ENCODE measurements at places on chromosomes 3 and 15.

DNA sequence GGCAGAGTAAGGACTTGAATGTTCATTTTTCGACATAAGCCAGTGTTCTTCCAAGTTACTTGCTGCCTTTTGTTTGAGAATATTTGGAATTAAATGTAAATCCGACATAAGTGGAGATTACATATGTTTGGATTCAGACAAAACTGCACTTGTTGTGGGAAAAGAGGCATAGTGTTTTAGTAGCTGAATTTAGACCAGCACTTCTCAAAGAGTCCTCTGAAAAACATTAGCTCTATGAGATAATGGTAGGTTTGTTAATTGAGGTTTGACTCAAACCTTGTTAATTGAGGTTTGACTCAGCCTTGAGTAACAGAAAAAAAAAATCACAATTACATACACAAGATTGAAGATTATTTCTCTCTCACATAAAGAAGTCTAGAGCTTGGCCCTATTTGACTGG, 132.5 kb downstream of the NSUN3 start:
- H3K36me3 ChIP-seq: no peaks in the 10 kb centered on the region
- H3K4me3 ChIP-seq: no peak overlapping the region
- no peak overlapping the region for H3K27ac ChIP-seq
- H3K4me1 ChIP-seq: no peaks in the 10 kb centered on the region

- no peak overlapping the region for H3K4me3 ChIP-seq
- H3K4me1 ChIP-seq: no peaks in the 10 kb centered on the region
- DNase-seq: no peak
- no peaks in the 10 kb centered on the region for H3K36me3 ChIP-seq
- H3K27ac ChIP-seq: no peak overlapping the region
These were observed 271.0 kb upstream of the ROBO2 start for GRCh38 chr3:76768912-76769311.

DNA sequence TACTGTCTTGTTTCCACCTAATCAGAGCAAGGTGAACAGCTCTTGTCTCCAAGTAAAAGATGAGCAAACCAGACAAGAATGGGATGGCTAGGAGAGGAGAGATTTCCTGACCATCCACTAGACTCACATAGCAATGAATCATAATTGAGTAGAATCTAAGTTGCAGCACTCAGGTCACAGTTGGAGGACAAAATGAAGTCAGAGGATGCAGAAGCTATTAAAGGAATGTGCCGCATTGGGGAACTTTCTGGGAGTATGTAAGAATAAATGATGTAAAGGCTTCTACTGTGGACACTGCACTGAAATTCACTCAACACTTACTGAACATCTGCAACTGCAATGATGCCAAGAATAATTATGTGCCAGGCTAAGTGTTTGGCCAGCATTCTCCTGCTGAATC, 217.4 kb upstream of the WNT5A start:
- no peak overlapping the region for H3K4me3 ChIP-seq
- peaks cover 2% of the 10 kb centered on the region for H3K4me1 ChIP-seq
- H3K27ac ChIP-seq: no peak overlapping the region
- H3K27me3 ChIP-seq: no peaks in the 10 kb centered on the region
- no peak for DNase-seq

- H3K4me1 ChIP-seq: peaks cover 5% of the 10 kb centered on the region
- H3K27me3 ChIP-seq: no peaks in the 10 kb centered on the region
- no peak overlapping the region for H3K27ac ChIP-seq
- no peak overlapping the region for H3K4me3 ChIP-seq
- no peak for DNase-seq
These were observed 101.1 kb downstream of the DAPK2 start for GRCh38 chr15:63945007-63945788.

- no peak overlapping the region for H3K4me3 ChIP-seq
- no peaks in the 10 kb centered on the region for H3K36me3 ChIP-seq
- H3K4me1 ChIP-seq: peaks cover 19% of the 10 kb centered on the region
- H3K27ac ChIP-seq: no peak overlapping the region
- no peak for DNase-seq
These were observed 213.9 kb downstream of the MTHFS start for GRCh38 chr15:79682851-79683288.

DNA sequence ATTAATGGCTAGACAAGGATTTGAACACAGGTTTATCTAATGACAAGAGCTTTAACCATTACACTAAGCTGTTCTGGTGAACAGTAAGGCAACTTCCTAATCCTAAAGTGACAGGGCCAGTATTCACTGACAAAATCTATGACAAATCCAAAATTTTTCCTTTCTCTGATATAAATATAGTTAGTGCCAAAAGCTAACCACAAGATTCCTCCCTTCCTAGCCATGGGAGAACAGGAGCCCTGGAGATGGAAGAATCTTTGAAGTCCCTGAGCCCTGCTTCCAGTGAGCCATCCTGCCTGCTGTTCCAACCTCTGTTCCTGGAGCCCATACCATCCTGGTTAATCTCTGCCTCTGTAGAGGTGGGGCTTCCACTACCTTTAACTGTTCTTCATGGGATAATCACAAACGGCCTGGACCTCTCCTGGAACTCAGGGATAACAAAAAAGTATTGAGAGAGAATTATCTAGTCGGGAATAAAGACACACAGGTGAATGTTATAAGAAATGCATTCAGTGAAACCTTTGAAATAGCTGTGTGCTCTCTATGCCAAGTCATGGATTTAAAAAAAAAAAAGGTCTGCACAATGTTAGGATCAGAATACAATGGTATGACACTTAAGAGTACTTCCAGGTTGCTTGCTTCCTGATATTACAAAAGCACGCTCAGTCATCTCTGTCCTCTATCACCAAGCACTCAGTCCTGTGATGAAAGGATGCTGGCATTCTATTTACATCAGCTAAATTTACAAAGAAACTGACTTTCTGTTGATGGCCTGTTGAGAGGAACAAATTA, 235.8 kb downstream of the SUCLG2 start:
- no peaks in the 10 kb centered on the region for H3K36me3 ChIP-seq
- no peak overlapping the region for H3K27ac ChIP-seq
- DNase-seq: no peak
- H3K4me1 ChIP-seq: no peaks in the 10 kb centered on the region
- no peaks in the 10 kb centered on the region for H3K27me3 ChIP-seq

- H3K4me3 ChIP-seq: no peak overlapping the region
- no peak for DNase-seq
- H3K27ac ChIP-seq: no peak overlapping the region
- no peaks in the 10 kb centered on the region for H3K4me1 ChIP-seq
These were observed 66.8 kb downstream of the IQCH start for GRCh38 chr15:67321352-67321751.

Data from spinal cord (tissue), 10 donors.